ENCODE measurements at places on chromosomes 4 and X.

DNA sequence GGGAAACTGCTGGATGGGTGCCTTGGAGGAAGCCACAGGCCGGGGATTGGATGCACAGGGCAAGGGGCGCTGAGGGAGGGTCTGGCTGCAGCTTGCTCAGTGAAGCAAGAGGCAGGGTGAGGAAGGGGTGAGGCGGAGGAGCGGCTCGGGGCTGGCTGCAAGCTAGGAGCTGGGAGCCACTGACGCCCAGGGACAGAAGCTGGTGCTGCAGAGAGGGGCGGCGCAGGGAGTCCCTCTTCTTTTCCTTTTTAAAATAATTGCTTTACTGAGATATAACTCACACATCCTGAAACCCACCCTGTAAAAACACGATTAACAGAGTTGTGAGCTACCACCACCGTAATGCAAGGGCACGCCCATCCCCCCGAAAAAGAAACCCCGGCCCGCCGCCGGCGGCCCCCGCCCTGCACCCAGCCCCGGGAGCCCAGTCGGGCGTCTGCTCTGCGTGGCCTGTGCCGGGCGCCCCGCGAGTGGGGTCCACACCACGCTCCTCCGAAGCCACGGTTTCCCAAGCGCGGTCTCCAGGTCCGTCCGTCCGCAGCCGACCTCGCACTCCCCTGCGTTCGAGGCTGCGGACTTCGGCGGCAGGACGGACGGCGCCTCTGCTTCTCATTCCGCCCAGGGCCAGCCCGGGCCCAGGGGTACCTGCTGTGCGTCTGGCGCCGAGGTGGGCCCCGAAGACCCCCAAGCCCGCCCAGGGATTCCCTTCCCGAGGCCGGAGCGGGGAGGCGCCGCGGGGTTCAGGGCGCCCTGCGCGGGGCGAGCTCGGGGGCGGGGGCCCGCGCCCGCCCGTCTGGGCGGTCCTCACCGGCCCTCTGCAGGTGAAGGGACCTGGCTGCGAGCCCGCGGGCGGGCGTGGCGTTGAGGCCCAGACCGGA lies 866 bp upstream of the UVSSA start:
- peaks cover 28% of the 10 kb centered on the region for H3K36me3 ChIP-seq
- DNase-seq: no peak
- peaks cover 18% of the 10 kb centered on the region for H3K4me1 ChIP-seq
- no peaks in the 10 kb centered on the region for H3K27me3 ChIP-seq
- H3K4me3 ChIP-seq: peak overlapping the region; percentile 69

- no peaks in the 10 kb centered on the region for H3K27me3 ChIP-seq
- peak overlapping the region; percentile 85 for H3K4me3 ChIP-seq
- peak; percentile 59 for DNase-seq
- H3K27ac ChIP-seq: peak overlapping the region; percentile 90
Measured at GRCh38 chr4:37976991-37977470, 16.8 kb downstream of the PTTG2 start.

- H3K36me3 ChIP-seq: no peaks in the 10 kb centered on the region
- no peak overlapping the region for H3K27ac ChIP-seq
- H3K4me1 ChIP-seq: no peaks in the 10 kb centered on the region
- DNase-seq: no peak
Measured at GRCh38 chr4:90240333-90240732, 113.1 kb downstream of the CCSER1 start.

- no peak overlapping the region for H3K27ac ChIP-seq
- no peaks in the 10 kb centered on the region for H3K27me3 ChIP-seq
- no peaks in the 10 kb centered on the region for H3K36me3 ChIP-seq
- DNase-seq: no peak
Measured at GRCh38 chr4:176875446-176875930, 82.8 kb upstream of the VEGFC start.

- H3K27ac ChIP-seq: no peak overlapping the region
- H3K27me3 ChIP-seq: no peaks in the 10 kb centered on the region
Measured at GRCh38 chr4:179867300-179867878, 2375.8 kb upstream of the TENM3 start.

- H3K27me3 ChIP-seq: peaks cover 16% of the 10 kb centered on the region
- peaks cover 20% of the 10 kb centered on the region for H3K4me1 ChIP-seq
- DNase-seq: no peak
- no peaks in the 10 kb centered on the region for H3K36me3 ChIP-seq
Measured at GRCh38 chr4:41358647-41359421, 102.1 kb downstream of the UCHL1 start.

DNA sequence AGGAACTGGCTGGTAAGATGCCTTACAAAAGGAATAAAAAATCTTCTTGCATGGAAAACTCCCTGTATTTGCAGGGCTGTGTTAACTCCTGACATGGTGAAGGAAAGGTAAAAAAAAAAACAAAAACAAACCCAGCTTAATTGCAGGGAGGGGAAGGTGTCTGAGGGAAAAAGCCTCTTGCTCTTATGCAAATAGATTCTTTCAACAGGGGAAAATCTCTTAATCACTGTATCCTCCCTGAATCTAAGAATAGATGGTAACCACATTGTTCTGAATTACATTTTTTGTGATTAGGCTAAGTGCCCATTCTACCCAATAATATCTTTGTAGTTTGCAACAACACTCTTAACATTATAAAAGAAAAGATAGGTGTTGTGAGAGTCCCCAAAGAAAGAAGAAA lies 172.6 kb downstream of the RBM46 start:
- no peak for DNase-seq
- H3K36me3 ChIP-seq: no peaks in the 10 kb centered on the region
- no peaks in the 10 kb centered on the region for H3K27me3 ChIP-seq
- H3K4me1 ChIP-seq: no peaks in the 10 kb centered on the region

DNA sequence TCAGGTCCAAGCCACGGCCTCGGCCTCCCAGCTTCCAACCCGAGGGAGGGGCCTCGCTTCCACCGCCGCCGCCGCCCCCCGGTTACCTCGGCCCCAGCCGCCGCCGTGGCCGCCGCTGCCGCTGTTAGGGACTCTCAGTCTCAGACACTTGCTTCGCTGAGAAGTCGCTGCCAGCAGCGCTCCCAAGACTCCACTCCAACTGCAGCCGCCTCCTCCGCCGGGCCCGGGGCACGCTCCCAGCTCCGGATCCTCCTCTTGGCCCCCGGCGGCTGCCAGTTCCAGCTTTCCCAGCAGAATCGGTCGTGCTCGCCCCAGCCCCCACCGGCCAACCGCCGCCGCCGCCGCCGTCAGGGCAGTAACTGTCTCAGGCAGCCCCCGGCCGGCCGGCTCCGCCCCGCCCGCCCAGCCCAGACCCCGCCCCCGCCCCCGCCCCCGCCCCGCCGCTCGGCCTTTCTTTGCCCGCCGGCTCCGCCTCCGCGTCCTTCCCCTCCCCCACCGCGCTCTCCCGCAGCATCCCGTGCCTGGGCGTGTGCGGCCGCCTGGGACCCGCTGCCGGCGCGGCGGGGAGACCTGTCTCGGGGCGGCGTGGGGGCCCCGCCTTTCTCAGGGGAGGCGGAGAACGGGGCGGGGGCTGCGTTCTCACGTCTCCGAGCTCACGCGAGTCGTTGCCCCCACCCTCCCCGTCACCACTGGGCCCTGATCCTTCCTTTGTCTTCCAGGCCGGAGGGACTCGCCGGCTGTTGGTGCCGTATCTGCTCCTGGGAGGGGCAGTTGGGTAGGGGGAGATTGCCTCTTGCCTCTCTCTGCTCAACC lies at the start of gene ANKRD50:
ANKRD50 (minus strand) TSS at position 361 of the 813 bp plus-strand sequence. CDS start 2,221 bp downstream, outside the sequence.
- H3K4me1 ChIP-seq: peaks cover 21% of the 10 kb centered on the region
- H3K27ac ChIP-seq: peak within 1 kb of the TSS; percentile 84
- H3K4me3 ChIP-seq: peak within 1 kb of the TSS; percentile 88
- DNase-seq: peak; percentile 15
- no peaks in the 10 kb centered on the region for H3K36me3 ChIP-seq
- no peaks in the 10 kb centered on the region for H3K27me3 ChIP-seq

GRCh38 chr4:174314770-174315169 lies 31.1 kb downstream of the CEP44 start:
- no peak overlapping the region for H3K4me3 ChIP-seq
- H3K27me3 ChIP-seq: no peaks in the 10 kb centered on the region
- no peaks in the 10 kb centered on the region for H3K4me1 ChIP-seq
- no peaks in the 10 kb centered on the region for H3K36me3 ChIP-seq
- DNase-seq: no peak

GRCh38 chrX:107451731-107452130 lies 2.3 kb downstream of the FRMPD3 start:
- no peaks in the 10 kb centered on the region for H3K36me3 ChIP-seq
- no peaks in the 10 kb centered on the region for H3K4me1 ChIP-seq
- no peak overlapping the region for H3K4me3 ChIP-seq
- DNase-seq: no peak
- no peak overlapping the region for H3K27ac ChIP-seq

GRCh38 chr4:107997794-107998193 lies 8.1 kb downstream of the HADH start:
- H3K4me1 ChIP-seq: peaks cover 5% of the 10 kb centered on the region
- no peaks in the 10 kb centered on the region for H3K27me3 ChIP-seq
- peak overlapping the region; percentile 75 for H3K27ac ChIP-seq
- H3K4me3 ChIP-seq: no peak overlapping the region

GRCh38 chrX:20056704-20057103 lies 60.0 kb downstream of the MAP7D2 start:
- H3K27ac ChIP-seq: no peak overlapping the region
- peaks cover 6% of the 10 kb centered on the region for H3K4me1 ChIP-seq
- no peaks in the 10 kb centered on the region for H3K27me3 ChIP-seq

DNA sequence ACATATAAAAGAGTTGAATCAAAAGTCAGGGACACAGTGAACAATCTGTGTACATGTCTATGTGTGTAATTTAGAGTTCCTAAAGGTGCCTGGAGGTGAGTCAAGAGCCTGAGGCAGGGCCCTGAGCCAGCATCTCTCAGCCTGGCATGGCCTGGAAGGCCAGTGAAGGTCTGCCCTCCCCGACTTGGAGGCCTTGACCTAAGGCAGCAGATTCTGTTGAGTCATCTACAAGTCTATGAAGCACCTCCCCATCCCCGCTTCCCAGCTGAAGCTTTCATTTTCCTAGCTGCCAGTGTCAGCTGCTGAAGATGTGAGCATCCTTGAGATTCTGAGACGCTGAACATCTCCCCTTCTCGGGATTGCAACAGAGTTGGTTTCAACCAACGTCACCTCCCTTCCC lies 583.9 kb downstream of the BCOR start:
- H3K27me3 ChIP-seq: no peaks in the 10 kb centered on the region
- H3K4me3 ChIP-seq: no peak overlapping the region
- DNase-seq: no peak
- no peaks in the 10 kb centered on the region for H3K36me3 ChIP-seq
- no peak overlapping the region for H3K27ac ChIP-seq

DNA sequence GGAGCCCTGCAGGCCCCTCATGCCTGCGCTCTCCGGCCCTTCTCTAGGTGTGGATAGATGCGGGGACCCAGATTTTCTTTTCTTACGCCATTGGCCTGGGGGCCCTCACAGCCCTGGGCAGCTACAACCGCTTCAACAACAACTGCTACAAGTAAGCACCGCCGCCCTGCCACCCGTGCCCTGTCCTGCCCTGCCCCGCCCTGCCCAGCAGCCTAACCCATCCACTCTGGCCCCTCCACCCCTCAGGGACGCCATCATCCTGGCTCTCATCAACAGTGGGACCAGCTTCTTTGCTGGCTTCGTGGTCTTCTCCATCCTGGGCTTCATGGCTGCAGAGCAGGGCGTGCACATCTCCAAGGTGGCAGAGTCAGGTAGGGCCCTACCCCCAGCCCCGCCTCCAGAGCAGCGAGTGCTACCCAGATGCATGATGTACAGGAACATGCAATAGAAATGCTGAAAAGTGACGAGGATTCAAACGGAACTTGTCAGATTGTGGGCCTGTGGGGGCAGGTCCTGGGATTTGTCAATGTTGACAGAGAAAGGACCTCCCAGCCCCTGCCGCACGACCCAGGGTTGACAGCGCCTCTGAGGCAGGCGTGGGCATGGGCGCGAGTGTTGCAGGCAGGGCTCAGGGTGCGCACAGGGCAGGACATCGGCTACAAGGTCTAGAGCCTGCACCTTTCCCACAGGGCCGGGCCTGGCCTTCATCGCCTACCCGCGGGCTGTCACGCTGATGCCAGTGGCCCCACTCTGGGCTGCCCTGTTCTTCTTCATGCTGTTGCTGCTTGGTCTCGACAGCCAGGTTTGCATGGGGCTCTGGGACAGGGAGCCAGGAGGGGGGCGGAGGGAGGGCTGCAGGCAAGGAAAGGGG lies 5.7 kb downstream of the SLC6A8 start:
- H3K4me3 ChIP-seq: no peak overlapping the region
- peaks cover 19% of the 10 kb centered on the region for H3K36me3 ChIP-seq
- no peak for DNase-seq
- peak overlapping the region; percentile 6 for H3K27ac ChIP-seq
- peaks cover 69% of the 10 kb centered on the region for H3K4me1 ChIP-seq
- no peaks in the 10 kb centered on the region for H3K27me3 ChIP-seq

DNA sequence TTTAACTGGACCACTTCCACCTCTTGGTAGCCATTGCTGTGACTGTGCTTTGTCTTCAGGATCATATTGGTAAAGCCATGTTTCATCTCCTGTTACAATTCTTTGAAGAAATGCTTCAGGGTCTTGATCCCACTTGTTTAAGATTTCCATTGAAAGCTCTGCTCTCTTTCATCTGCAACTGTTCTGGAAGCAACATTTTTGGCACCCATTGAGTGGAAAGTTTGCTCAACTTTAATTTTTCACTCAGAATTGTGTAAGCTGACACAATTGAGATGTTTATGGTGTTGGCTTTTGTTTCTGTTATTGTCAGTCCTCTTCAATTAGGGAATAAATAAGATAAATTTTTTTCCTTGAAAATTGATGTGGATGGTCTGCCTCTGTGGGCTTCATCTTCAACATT lies 237.4 kb downstream of the MAPK10 start:
- no peak overlapping the region for H3K4me3 ChIP-seq
- H3K36me3 ChIP-seq: no peaks in the 10 kb centered on the region
- DNase-seq: no peak
- peaks cover 14% of the 10 kb centered on the region for H3K4me1 ChIP-seq
- no peaks in the 10 kb centered on the region for H3K27me3 ChIP-seq
- no peak overlapping the region for H3K27ac ChIP-seq

GRCh38 chr4:186105647-186106321 lies 1.3 kb downstream of the FAM149A start:
- H3K27me3 ChIP-seq: peaks cover 26% of the 10 kb centered on the region
- no peaks in the 10 kb centered on the region for H3K36me3 ChIP-seq
- peak overlapping the region; percentile 73 for H3K4me3 ChIP-seq
- H3K27ac ChIP-seq: no peak overlapping the region

DNA sequence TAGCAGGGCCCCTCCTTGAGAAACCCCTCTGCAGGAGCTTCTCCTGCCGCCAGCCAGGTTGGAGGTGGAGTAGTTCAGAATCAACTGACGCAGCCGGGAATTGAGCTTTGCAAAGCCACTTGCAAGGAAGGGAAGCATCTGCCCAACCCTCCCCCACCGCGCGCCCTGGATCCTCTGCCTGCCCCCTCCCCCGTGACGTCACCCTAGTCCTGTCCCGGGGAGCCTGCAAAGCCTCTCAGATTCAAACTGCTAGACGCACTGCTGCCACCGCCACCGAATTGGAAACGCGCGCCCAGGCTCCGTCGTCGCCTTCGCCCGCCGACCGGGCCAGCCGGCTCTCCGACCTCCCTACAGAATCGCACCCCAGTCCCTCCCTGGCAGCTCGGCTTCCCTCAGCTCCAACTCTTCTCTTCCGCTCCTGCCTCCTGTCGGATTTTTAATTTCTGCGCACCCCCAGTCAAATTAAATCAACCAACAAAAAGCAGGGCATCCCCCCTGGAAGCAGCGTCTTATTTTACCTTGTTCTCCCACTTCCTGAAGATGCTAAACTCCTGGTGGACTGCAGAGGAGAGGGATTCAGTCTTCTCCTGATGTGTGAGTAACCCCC lies 3.8 kb downstream of the SLITRK2 start:
- no peak overlapping the region for H3K27ac ChIP-seq
- H3K27me3 ChIP-seq: peaks cover 62% of the 10 kb centered on the region
- H3K36me3 ChIP-seq: no peaks in the 10 kb centered on the region
- H3K4me3 ChIP-seq: no peak overlapping the region

- no peak overlapping the region for H3K27ac ChIP-seq
- no peaks in the 10 kb centered on the region for H3K4me1 ChIP-seq
- H3K4me3 ChIP-seq: no peak overlapping the region
- H3K27me3 ChIP-seq: no peaks in the 10 kb centered on the region
- no peaks in the 10 kb centered on the region for H3K36me3 ChIP-seq
Measured at GRCh38 chr4:33072298-33073089, 2352.3 kb downstream of the PCDH7 start.
